ENCODE measurements at places on chromosomes 5 and 9. TPM values are rescaled to one million over a fixed set of nuclear protein-coding genes. Genes with fewer than 3 reads are reported as not detected.

DNA sequence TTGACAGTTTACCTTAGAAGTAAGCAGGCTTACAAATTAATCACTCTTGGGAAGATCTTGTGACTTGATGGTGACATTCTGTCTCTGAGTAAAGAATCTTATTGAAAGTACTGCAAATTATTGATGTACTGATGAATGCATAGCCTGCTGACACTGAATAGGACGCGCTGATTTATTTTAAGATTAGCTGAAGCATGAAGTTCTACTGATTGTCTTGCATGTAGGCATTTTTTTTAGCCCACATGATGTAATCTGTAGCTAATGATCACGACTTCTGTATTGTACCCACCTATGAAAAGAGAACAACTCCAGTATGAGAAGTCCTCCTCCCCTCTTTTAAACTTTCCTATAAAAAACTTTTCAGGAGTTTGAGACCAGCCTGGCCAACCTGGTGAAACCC is 28.3 kb upstream of the SPIN1 start:
- H3K27ac ChIP-seq, result no peak overlapping the region
- H3K27me3 ChIP-seq, result no peaks in the 10 kb centered on the region
- no peak for DNase-seq

GRCh38 chr9:68585034-68585761 is 44.5 kb upstream of the TMEM252 start:
- no peaks in the 10 kb centered on the region for H3K4me1 ChIP-seq
- no peaks in the 10 kb centered on the region for H3K36me3 ChIP-seq
- no peak overlapping the region for H3K4me3 ChIP-seq
- no peaks in the 10 kb centered on the region for H3K27me3 ChIP-seq
- DNase-seq, result no peak

DNA sequence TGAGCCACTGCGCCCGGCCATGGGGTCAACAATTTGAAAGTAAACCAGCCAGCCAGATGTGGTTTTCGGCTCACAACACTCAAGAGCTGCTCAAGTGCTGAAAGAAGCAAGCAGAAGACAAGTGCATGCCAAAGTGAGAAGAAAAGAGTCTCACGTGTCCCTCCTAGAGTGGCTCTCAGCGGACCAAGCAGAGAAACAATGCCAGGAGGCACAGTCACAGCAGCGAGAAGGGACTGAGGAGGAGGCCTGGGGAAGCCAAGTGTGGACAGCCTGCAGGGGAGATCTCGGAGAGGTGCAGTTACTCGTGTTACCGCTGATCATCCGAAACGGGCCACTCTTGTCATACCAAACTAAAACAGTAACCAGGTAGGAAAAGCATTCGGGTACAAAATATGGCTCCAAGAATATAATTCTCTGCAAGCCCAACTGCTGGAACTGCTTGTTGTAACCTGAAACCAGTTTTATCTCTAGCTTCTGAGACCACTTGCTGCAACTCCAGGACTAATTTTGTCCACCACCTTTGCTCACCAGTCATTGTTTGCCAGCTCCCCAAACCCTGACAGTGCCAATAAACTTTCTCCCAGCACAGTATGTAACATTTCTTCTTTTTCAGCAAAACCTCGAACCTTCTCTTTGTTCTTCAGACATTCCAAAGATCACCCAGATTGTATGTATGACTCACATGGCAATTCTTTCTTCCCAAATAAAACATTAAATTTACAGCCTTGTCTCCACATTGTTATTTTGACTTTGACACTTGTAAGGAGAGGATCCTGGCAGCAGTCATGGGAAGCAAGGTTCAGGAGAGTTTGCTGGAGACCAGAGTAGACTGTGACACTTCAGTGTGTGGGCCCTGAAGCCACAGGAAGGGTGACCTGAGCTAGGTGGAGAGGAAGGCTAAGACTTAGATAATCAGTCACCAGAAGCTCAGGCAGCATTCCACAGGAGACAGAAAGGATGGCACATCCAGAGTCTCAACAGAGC is 6.3 kb downstream of the SLC35D2 start:
- peak; percentile 39 for DNase-seq
- H3K27ac ChIP-seq, result peak overlapping the region; percentile 49
- no peaks in the 10 kb centered on the region for H3K27me3 ChIP-seq
- no peaks in the 10 kb centered on the region for H3K36me3 ChIP-seq
- peaks cover 19% of the 10 kb centered on the region for H3K4me1 ChIP-seq

DNA sequence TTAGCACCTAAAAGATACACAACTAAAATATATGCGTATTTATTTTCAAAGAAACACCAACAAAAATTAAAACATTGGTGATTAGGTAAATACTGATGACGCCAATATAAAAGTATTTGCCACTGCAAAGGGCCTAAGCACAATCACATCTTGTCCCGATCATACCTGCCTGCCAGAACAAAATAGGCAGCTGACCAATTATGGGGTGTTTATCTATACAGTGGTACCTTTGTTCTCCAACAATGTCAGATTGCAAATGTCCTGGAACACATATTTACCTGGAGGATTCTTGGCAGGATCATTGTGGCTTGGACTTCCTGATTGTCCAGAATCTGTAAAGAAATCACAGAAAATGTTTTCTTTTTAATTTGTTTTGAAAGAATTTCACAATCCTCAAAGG is 134.5 kb downstream of the NFIB start:
- no peak overlapping the region for H3K4me3 ChIP-seq
- no peaks in the 10 kb centered on the region for H3K27me3 ChIP-seq
- H3K27ac ChIP-seq, result peak overlapping the region; percentile 10
- H3K36me3 ChIP-seq, result no peaks in the 10 kb centered on the region
- H3K4me1 ChIP-seq, result no peaks in the 10 kb centered on the region
- no peak for DNase-seq

SLC27A6 gene
- polyA plus RNA-seq, result 6.0 TPM

DNA sequence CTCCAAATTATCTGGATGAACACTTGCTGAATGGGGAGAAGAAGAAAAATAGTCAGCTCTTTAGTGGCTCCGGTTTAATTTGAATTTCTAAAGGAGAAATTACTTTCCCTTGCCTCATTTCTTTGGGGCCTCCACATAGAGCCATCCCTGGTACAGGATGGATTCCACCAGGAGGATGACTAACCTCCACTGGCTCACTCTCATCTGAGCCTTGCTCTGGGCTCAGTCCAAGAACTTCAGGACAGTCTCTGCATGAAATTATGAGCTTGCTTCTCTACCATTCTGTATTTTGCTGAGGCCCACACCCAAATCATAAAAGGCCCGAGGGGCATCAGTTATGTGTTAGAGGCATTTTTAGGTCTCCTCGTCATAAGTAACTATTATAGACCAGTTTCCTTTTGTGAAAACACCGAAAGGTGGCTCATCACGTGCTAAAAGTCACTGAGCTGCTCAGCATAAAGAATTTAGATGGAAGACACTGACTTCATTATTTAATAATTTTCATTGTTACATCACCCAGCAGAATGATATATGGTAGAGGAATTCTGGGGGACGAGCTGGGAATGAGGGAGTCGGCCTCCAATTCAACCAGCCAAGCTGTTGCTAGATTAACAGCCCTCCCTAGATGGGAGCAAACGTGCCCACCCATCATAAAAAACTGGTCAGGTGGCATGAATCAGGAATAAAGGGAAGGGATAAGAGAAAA is 222.1 kb downstream of the TARS1 start:
- H3K4me1 ChIP-seq, result no peaks in the 10 kb centered on the region
- no peak overlapping the region for H3K27ac ChIP-seq
- H3K27me3 ChIP-seq, result no peaks in the 10 kb centered on the region

GALNT12 gene
- 13.9 TPM for polyA plus RNA-seq

- H3K36me3 ChIP-seq, result no peaks in the 10 kb centered on the region
- no peak overlapping the region for H3K27ac ChIP-seq
- no peak overlapping the region for H3K4me3 ChIP-seq
- no peak for DNase-seq
Observed at GRCh38 chr9:101054657-101055056, 26.1 kb downstream of the PLPPR1 start.

DNA sequence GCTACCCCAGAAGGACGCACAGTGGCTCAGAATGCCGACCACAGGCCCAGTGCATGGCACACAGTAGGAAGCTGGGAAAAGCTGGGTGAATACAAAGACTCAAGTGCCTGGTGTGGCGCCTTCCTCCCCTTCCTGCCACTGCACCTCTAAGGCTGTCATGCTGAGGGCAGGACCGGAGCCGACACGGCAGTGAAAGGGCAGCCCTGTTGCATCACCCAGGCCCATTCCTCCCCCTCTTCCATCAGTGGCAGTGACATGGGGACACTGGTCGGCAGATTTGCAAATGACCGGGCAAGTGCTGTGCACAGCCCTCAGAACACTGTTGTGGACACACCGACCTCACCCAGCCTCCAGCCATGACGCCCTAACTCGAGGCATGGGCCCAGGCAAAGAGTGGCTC is 84.0 kb downstream of the STK10 start:
- no peak overlapping the region for H3K4me3 ChIP-seq
- DNase-seq, result no peak
- H3K27me3 ChIP-seq, result no peaks in the 10 kb centered on the region
- no peaks in the 10 kb centered on the region for H3K36me3 ChIP-seq
- H3K4me1 ChIP-seq, result peaks cover 15% of the 10 kb centered on the region
- peak overlapping the region; percentile 79 for H3K27ac ChIP-seq

DNA sequence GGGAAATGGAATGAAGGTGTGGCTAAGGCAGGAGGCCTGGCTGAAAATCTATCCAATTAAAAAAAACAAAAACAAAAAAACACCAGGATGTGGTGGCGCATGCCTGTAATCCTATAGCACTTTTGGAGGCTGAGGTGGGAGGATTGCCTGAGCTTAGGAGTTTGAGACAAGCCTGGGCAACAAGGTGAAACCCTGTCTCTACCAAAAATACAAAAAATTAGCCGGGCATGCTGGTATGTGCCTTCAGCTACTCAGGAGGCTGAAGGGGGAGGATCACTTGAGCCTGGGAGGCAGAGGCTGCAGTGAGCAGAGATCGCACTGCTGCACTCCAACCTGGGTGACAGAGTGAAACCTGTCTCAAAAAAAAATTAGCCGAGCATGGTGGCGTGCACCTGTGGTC is 21.1 kb downstream of the GRHPR start:
- no peak overlapping the region for H3K27ac ChIP-seq
- no peak for DNase-seq
- H3K27me3 ChIP-seq, result no peaks in the 10 kb centered on the region
- no peak overlapping the region for H3K4me3 ChIP-seq
- no peaks in the 10 kb centered on the region for H3K36me3 ChIP-seq

- no peak for DNase-seq
- peaks cover 5% of the 10 kb centered on the region for H3K4me1 ChIP-seq
- H3K36me3 ChIP-seq, result no peaks in the 10 kb centered on the region
- H3K27me3 ChIP-seq, result no peaks in the 10 kb centered on the region
- H3K4me3 ChIP-seq, result no peak overlapping the region
- peak overlapping the region; percentile 38 for H3K27ac ChIP-seq
Observed at GRCh38 chr9:105127863-105128220, 116.6 kb upstream of the SLC44A1 start.

GRCh38 chr9:136255166-136255538 is 9.5 kb upstream of the QSOX2 start:
- no peak overlapping the region for H3K27ac ChIP-seq
- H3K4me1 ChIP-seq, result no peaks in the 10 kb centered on the region
- DNase-seq, result no peak
- no peaks in the 10 kb centered on the region for H3K27me3 ChIP-seq
- no peaks in the 10 kb centered on the region for H3K36me3 ChIP-seq

GRCh38 chr5:73019766-73020165 is 63.9 kb downstream of the FCHO2 start:
- H3K4me3 ChIP-seq, result no peak overlapping the region
- no peaks in the 10 kb centered on the region for H3K36me3 ChIP-seq
- H3K4me1 ChIP-seq, result no peaks in the 10 kb centered on the region
- H3K27me3 ChIP-seq, result no peaks in the 10 kb centered on the region
- DNase-seq, result no peak

DNA sequence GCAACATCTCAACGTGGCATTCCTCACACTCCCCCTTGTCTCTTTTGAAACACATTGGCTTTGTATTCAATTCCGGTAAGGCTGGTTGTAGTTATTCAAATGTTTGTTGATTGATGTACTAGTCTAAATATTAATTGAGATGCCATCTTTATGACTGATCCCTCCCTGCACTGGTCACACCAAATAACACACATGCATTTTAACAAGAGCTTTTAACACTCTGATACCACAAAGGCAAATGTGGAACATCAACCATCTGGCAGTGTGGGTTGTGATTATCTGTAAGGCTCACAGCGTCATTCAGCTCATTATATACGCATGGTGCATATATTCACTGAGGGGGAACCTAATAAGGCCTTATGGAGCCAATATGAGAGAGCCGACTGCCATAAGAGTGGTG is 305.0 kb downstream of the TENT4A start:
- H3K27ac ChIP-seq, result no peak overlapping the region
- no peaks in the 10 kb centered on the region for H3K27me3 ChIP-seq
- no peaks in the 10 kb centered on the region for H3K4me1 ChIP-seq

GRCh38 chr9:136875155-136875554 is 9.0 kb upstream of the EDF1 start:
- H3K27ac ChIP-seq, result no peak overlapping the region
- no peaks in the 10 kb centered on the region for H3K27me3 ChIP-seq
- H3K4me3 ChIP-seq, result no peak overlapping the region
- no peak for DNase-seq

KCNT1 gene
- polyA plus RNA-seq, result not detected
